ENCODE measurements at places on chromosomes 5 and 9.

- no peak for DNase-seq
Observed at GRCh38 chr9:90919883-90920282, 118.3 kb downstream of the SYK start.

DNA sequence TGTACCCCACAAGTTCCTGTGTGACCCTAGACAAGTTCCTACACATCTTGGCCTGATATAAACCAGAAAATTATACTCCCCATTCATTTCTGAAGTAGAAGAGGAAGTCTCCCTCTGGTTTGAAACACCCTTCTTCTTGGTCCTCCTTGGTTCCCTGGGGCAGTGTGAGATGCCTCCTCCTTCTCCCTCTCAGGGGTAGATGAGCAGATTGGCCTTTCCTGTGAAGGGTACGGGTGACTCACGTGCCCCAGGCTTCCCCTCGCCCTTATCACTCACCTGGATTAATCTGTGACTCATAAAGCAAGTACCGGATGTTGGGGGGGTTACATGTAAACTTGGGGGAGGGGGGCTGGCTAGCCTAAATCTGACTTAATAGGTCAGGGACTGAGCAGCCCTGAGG is 11.1 kb upstream of the AQP3 start:
- DNase-seq, result no peak

GRCh38 chr5:170511551-170512258 is 7.9 kb downstream of the KCNIP1 start:
- no peak for DNase-seq

DNA sequence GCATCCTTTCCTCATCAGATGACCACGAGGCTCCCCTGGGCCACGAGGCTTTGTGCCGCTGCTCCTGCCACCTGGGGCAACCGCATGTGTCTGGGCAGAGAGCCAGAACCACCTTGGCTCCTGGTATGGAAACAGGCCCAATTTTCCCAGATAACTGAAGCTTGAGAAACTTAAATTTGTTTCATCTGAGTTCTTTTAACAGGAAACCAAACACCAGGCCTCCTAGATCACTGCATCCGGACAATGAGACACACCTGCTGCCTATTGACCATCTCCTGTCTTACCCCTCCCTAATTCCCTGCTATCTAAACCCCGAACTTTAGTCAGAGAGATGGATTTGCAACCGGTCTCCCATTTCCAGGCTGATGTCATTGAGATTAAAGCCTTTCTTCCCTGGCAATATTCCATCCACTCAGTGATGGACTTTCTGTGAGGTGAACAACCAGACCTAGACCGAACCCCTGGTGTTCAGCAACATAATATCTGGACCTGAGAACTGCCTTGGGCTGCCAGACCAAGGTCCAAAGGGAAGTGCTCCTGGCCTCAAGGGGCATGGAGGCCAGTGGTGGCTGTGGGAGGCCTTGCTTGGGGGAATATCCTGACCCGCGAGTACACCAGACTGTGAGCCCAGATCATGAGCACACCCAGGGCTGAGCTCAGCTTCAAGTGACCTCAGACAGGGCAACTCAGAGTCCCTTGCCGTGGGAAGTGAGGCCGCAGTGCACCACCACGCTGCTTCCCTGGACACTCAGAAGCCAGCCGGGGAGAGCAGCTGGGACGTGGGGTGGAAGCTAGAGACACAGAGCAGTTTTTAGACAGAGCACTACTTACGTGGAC is 199.7 kb downstream of the HSPA4 start:
- DNase-seq, result no peak

DNA sequence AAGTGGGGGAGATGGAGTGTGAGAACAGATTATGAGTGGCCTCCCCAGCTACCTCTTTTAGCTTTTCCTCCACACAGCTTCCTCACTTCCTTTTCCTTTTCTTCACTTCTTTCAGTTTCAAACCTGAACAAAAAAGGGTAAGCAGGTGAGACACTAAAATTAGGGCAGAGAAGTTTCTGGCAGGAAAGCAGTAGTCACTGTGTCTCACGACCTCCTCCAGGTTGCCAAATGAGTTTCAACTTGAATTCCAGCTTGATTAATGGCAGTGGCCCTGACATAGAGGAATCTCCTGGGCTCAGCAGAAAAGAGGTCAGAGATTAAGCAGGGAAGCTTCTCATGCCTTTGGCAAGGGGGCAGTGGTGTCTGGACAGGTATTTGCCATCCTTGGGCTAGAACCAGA is 63.7 kb upstream of the SPINK5 start:
- DNase-seq, result no peak

DNA sequence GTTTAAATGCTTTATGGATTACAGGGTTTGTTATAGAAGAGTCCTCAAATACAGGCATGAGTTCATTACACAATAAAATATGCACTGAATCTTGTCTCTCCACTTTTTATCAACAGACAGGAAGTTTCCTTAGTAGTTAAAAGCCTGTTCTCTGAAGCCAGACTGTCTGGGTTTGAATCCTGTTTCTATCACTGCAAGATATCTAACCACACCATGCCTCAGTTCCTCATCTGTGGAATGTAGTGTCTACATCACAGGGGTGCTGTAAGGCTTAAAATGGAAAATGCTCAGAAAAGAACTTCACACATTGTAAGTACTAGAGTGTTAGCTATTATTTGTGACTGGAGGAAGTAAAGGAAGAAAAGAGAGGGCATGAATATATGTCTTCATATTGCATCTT is 9.3 kb downstream of the LIX1 start:
- peak; percentile 16 for DNase-seq

GRCh38 chr5:60699288-60699608 is 718 bp downstream of the DEPDC1B start:
- DNase-seq, result no peak

- DNase-seq, result no peak
Observed at GRCh38 chr9:112839331-112839730, 51.3 kb downstream of the SLC46A2 start.

- DNase-seq, result peak; percentile 91
Observed at GRCh38 chr9:91978740-91979414, 28.8 kb upstream of the ROR2 start.

- peak; percentile 48 for DNase-seq
Observed at GRCh38 chr5:21049901-21050300, 1061.9 kb upstream of the CDH18 start.

DNA sequence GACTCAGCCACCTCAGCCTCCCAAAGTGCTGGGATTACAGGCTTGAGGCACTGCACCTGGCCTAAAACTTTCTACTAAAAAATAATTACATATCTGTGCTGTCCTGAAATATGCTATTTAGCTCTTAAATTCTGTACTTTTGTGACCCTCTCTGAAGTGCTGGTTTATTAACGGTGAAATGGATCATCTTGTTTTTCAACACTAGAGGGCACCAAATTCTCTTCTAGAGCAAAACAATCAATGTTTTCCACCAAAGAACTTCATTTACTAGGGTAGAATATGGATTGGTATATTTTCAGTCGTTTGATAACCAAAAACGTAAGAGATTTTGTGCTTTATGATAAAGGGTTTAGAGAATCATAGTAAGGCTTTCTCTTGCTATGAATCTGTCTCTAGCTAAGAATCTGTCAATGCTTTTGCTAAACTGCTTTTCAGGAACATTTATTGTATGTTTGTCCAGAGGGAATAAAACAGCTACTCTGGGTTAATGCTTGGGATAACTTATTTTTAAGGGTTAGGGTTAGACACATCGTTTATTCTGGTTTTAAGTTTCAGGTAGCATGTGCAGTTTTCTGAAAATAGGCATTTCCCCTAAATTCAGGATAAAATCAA is 63.6 kb downstream of the RNF180 start:
- DNase-seq, result peak; percentile 60

DNA sequence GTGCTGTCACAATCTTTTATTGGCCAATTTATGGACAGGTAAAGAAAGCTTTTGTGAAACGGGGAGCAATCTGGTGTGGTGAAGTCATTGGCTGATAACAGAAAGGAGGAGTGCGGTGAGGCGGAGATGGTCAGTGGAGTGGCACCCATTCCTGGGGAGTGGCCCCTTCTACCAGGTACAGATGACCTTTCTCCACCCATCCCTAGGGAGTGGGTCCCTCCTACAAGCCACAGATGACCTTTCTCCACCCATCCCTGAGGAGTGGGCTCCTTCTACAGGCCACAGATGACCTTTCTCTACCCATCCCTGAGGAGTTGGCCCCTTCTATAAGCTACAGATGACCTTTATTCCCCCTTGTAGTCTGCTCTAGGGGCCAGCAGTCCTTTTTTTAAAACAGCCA is 267.6 kb upstream of the IRX2 start:
- DNase-seq, result no peak

DNA sequence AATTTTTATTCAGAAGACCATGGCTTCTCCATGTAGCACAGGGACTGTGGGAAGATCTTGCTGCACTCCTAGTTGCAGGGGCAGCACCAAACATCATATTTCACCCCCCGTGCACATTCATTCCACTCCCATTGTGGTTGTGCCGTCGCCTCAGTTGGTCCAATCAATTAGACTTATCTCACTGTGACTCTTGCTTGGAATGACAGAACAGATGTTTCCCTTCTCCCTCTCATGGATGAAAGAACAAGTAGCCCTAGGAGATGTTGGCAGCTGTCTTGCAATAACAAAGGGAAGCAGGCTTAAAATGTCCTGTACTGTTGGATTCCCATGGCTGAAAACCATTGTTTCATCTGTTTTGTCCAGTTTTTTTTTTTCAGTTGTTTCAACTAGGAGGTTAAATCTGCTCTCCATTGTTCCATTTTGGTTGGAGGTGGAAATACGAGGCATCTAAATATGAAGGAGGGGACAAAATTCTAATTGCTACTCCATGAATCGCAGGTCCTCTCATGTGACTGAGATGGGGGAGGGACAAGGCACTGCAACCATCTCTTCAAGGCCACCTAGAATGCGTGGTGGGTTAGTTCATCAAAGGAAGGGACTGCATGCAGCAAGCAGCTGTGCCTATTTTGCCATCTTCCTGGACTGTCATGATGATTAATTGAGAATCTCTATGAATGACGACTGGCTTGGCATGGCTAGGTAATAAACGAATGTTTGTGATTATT is 214.4 kb downstream of the NSG2 start:
- no peak for DNase-seq

GRCh38 chr5:133952729-133953567 is 15.5 kb downstream of the C5orf15 start:
- DNase-seq, result peak; percentile 97

DNA sequence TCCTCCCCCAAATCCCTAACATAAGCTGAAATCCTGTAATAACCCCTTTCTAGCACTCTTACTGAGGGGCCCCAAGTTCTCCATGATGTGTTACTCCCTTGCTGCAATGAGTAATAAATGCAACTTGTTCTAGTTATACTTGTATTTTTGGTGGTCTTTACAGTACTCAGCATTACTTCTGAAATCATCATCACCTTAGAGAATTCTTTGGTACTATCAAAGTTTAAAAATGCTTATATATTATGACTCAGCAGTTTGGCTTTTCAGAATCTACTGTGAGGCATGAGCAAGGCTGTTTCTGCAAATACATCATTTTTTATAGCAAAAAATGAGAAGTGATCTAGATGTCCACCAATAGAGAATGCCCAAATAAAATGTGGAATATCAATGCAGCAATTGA is 20.7 kb upstream of the ROPN1L start:
- peak; percentile 40 for DNase-seq

DNA sequence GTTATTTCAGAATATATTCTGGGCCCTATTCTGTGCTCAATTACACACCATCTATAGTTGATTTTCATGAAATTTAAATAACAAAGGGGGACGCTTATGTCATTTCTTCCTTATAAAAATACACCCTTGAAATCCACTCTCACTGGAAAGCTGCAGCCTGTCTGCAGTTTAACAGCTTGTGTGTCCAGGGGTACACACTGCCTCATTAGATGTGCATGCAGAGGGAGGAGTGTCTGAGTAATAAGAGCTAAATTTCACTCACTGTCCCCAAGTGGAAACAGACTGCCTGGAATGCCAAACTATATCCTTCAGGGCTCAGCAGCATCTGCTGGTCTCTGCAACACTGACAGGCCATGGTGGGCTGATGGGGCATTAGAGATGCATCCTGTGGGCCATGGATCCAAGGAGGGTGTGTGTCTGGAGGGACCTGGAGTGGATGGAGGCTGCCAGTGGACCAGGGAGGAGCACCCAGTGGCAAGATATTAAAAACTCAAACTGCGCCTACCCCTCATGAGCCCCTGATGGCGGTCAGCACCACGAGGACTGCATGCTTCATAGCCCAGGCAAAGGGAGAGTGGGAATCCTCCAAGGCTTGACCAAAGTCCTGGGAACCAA is 15.8 kb upstream of the TIFAB start:
- DNase-seq, result no peak

- DNase-seq, result no peak
Observed at GRCh38 chr9:121141706-121142105, 60.0 kb downstream of the RAB14 start.

DNA sequence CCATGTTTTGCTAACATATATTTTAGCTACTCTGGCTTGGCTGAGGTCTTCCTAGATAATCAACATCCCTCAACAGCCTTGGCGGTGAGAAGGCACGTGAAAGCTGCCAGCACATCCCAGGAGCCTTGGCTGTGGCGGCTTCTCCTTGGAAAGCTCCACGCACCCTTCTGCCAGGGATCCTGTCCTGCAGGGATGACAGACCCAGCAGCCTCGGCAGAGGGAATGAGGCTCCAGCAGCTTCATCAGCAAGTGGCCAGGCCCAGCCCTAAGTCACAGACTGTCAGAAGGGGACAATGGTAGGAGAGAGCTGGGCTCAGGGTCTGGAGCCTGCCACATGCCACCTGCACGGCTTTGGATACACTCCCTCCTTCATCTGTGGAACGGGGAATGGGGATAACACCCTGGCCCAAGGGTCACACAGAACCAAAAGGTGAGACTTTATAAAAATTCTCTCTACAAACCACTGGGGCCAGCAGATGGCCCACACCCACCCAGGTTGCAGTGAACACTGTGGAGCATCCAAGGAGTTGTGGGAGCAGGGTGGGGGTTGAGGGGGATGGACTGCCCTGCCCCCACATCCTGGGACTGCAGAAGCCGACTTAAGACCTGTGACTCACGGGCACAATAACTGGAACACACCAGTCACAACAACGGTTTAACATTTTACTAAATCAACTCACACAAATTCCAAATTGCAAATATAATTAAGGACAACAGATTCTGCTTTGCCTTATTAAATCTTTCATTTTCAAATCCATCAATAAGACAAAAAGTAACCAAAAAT is 65.1 kb downstream of the MACROH2A1 start:
- DNase-seq, result no peak

DNA sequence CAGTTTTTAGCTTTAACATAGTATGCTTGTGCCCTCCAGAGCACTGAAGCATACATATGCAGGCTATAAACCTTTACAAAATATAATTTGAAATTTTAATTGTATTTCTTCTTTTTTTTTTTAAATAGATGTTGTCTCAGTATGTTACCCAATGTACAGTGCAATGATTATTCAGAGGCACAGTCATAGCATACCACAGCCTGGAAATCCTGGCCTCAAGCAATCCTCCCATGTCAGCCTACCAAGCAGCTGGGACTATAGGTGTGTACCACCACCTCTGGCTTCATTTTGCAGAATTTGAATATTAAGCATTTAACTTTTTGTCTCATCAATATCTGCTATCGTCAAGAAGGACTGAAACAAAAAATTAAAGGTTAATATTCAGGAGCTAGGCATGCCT is 16.9 kb upstream of the ZNF782 start:
- no peak for DNase-seq

Data from fibroblast of pulmonary artery (primary cell).